NCI-H1092 treated with DMSO at 0.1 percent for 48 hours (cell line): ENCODE measurements at places on chromosomes 6 and 20.

DNA sequence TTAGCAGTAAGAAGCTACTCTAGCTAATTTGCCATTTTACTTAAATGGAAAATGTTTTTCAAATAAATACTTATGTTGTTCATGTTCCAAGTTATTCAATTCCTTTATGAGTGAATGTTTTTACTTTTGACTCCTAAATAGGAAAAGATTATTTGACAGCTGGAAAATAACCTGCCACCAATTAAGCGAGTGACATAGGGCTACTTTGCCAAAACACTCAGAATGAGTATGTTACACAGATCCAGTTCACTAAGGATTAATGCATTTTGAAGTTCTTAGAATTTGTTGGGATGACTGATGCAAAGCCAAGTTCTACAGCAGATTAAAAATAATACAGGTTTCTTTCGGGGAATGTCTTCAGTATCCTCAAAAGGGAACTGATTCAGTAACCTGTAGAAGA, 144.4 kb downstream of the ADGRG6 start:
- no peak for DNase-seq

DNA sequence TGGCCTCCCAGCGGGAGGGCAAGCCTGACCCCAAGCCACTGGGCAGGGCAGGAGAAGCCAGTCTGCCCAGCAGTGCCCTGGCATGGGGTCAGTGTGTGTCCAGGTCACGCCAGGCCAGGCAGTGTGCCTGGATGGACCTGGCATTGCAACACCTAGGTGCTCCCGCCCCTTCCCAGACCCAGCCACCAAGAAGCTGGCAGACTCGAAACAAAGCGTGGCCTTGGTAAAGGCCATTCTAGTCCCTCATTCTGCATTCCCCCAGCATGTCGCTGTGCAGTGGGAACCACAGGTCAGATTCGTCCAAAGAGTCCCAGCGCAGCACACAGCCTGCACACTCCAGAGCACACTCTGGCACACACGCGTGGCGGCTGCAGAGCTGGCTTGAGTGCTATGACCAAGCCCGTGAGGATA, 19.3 kb upstream of the APMAP start:
- no peak for DNase-seq

DNA sequence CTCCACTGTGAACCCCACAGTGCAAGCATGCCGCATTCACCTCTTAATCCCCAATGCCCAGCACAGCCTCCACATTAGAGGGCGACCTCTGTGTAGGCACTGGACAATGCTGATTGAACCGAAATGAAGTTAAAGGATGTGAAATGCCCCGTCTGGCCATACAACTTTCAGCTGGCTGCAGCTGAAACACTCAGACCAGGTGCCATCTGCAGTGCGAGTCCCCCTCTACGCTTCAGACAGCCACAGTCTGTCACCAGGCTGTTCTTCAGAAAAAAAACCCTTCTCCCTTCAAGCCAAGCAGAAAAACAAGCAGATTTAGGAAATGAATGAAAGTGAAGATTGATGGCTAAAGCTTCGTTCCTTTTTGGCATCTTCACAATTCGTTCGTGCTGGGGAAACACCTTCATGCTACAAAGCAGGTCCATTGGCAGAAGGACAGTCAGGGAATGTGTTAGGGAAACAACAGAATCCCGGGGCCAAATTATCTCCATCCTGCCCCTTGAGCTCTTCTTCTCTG, 44.7 kb downstream of the TNFAIP3 start:
- DNase-seq, result no peak

GRCh38 chr6:150238336-150238741, 95.5 kb downstream of the PPP1R14C start:
- DNase-seq, result no peak

DNA sequence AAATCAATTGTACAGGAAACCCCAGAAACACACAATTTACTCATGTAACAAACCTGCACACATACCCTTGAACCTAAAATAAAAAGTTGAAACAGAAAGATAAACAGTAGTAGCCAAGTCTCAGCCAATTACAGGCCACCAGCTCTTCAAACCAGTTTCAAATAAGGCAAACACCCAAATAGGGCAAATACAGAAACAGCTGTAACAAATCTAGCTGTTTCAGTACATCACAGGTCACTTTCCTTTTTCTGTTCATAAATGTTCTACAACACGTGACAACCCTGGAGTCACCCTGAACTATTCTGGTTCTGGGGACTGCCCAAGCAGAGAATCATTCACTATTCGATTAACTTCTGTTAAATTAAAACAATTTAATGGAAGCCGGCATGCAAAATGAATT, 329.0 kb downstream of the GJA1 start:
- no peak for DNase-seq

DNA sequence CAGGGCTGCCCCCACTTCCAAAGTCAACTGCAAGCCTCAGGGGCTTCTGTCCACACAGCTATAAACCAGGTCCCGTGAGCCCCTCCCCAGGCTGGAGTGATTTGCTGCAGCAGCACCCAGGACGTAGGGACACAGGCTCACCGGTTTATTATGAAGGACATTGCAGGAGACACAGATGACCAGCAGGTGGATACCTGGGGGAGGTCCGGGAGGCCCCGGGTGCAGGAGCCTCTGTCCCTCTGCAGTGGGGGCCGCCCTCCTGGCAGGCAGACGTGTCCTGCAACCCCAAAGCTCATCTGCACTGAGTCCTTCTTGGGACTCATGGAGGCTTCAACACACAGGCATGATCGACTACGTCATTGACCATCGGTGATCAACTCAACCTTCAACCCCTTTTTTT, 14.5 kb upstream of the NTSR1 start:
- no peak for DNase-seq

DNA sequence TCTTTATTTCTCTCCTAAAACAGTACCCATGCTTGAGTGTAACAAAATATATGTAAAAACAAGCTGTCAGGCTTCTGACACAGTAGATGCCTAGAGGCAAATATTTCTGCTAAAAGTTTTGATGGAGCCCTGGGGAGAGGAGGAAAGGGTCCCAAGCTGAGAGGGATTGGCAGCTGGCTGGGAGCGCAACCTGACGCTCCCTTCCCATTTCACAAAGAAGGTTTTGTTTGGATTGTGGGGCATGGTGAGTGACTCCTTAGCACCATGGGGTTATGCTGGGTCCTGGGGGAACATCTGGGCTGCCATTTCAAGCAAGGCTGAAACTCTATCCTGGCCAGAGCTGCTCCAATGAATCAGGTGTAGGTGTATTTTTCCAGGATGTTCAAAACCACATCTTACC, 720.5 kb downstream of the MAFB start:
- DNase-seq, result no peak

DNA sequence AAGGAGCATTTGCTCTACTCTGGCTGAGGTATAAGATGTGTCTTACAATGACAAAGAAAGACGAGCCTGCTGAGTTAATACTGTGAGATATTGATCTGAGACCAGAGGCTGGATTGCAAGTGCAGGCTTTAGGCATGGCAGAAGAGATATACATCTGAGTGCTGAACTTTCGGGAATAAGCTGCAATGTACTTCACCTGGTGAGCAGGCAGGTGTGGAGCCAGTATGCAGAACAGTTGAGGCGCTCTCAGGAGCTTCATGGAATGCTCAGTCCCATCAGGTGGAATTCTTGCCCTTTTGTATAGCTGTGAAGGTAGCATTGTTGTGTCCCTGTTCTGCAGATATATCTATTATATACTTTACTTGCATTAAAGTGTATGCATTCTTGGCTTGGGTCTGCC, 179.3 kb upstream of the RIMS1 start:
- DNase-seq, result no peak

DNA sequence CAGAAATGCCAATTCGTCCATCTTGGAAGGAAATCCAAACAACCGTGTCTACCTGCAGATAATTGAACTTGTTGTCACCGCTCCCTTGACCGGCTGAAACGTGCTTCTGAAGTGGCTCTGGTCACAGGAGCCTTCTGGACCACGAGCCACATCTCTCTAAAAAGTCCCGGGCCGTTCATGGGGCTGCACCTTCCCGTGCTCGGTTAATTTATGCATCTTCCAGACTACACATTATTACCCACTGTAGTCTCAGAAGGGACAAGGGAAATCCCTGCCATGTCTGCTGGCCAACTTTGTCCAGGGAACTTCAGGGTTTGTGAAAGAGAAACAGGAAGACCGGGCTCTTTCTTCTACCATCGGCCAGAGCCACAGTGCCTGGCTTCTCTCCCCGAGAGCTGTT, 63.4 kb upstream of the MPC1 start:
- no peak for DNase-seq

DNA sequence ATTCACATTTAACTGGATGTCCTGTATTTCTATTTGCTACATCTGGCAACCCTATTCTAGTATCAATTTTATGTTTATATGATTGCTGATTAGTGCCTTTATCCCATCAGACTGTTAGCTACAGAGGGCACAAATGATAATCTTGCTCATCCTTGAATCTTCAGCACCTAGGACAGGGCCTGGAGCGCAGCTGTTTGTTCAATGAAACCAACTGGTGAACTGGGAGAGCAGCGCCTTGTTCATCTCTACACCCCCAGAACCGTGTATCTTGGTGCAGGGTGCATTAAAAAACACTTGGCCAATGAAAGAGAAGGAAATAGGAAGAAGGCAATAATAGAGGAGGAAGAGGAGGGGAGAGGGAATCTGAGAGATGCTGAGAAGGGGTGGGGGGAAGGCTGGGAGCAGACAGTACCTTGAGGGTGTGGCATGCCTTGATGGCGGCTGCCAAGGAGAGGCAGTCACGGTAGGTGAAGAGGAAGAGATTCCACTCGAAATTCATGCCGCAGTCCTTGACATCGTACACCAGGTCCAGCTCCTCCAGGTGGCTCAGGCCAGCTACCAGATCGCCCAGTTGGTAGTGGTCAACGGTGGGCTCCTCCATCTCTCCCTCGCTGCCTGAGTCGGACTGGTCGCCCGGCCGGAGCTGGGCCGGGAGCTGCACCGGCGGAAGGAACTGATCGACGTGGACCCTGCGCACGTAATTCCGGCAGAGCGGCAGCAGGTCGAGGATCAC, 15.5 kb downstream of the TMEM151B start:
- no peak for DNase-seq

- DNase-seq, result no peak
Measured at GRCh38 chr20:3741836-3742458, 9.5 kb downstream of the HSPA12B start.

- DNase-seq, result no peak
Measured at GRCh38 chr6:7749478-7749877, 23.6 kb downstream of the BMP6 start.

DNA sequence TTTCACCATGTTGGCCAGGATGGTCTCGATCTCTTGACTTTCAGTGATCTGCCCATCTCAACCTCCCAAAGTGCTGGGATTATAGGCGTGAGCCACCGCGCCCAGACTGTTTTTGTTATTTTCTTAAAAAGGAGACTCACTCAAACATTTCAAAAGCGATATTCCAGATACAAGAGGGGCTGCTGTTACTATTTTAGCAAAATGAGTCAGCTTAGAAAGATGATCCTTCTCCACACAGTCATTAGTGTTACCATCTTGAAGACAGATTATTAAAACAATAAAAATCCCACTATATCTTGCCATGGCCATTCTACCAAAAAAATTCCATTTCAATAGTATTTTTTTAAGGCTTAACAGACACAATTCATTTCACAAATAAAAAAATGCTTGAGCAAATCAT, 102.8 kb downstream of the PREP start:
- DNase-seq, result no peak

DNA sequence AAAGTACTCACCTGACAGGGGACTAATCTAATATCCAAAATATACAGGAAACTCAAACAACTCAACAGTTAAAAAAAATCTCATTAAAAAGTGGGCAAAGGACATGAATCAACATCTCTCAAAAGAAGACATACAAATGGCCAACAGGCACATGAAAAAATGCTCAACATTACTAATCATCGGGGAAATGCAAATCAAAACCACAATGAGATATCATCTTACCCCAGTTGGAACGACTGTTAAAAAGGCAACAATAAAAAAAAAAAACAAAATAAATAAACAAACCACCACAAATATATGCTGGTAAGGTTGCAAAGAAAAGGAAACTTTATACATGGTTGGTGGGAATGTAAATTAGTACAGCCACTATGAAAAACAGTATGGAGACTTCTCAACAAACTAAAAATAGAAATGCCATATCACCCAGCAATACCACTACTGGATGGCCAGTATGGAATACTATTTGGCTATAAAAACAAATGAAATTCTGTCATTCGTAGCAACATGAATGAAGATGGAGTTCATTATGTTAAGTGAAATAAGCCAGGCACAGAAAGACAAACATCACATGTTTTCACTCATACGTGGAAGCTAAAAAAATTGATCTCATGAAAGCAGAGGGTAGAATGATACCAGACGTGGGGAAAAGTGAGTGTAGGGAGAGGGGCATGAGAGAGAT, 6.6 kb downstream of the SIRPB2 start:
- DNase-seq, result no peak
